Dorsolateral prefrontal cortex (tissue), 122 donors: ENCODE measurements at places on chromosomes 3 and 15. TPM values are rescaled to one million over a fixed set of nuclear protein-coding genes. Genes with fewer than 3 reads are reported as not detected.

PFN2 gene
- 184 TPM for total RNA-seq

PLOD2 gene
- 28.6 TPM for total RNA-seq

NR1I2 gene
- total RNA-seq = 1.2 TPM

CDC25A gene
- 1.8 TPM for total RNA-seq

ATR gene
- total RNA-seq = 25.5 TPM

FLNB gene
- 58.9 TPM for total RNA-seq

GOLGA6L4 gene
- 4.3 TPM for total RNA-seq

PLA1A gene
- 7.8 TPM for total RNA-seq

CDHR4 gene
- not detected for total RNA-seq

COLQ gene
- total RNA-seq = 17.9 TPM

MCF2L2 gene
- 120 TPM for total RNA-seq

PFKFB4 gene
- total RNA-seq = 17.4 TPM

ACSBG1 gene
- total RNA-seq = 123 TPM

PLA2G4D gene
- 0.53 TPM for total RNA-seq

ZWILCH gene
- 5.8 TPM for total RNA-seq

CPB1 gene
- 1.9 TPM for total RNA-seq

DNASE1L3 gene
- total RNA-seq = not detected

CHRM5 gene
- total RNA-seq = 1.6 TPM

CCDC54 gene
- 0.42 TPM for total RNA-seq
